HTR-8/SVneo (cell line): ENCODE measurements at places on chromosomes 3 and 15.

GRCh38 chr3:67610458-67610857 is 44.0 kb downstream of the SUCLG2 start:
- no peak for DNase-seq

GRCh38 chr3:56173601-56174000 is 294.7 kb downstream of the ERC2 start:
- DNase-seq = no peak

DNA sequence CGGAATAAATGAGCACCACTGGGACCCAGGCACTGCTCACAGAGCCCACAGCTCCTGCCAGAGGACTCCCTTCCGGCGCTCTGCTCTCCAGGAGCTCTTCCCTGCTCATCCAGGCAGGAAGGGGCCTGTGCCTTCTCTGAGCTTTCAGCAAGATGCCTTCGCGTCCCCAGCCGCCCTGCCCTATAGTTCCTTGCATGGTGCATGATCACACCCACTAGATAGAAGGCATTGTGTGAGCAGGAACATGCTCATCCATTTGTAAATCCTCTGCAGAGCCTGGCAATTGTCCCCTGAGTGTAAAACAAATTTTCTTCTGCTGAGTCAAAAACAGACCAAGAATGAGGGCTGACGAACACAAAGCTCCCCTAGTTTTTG is 181.6 kb downstream of the MEGF11 start:
- DNase-seq = no peak

DNA sequence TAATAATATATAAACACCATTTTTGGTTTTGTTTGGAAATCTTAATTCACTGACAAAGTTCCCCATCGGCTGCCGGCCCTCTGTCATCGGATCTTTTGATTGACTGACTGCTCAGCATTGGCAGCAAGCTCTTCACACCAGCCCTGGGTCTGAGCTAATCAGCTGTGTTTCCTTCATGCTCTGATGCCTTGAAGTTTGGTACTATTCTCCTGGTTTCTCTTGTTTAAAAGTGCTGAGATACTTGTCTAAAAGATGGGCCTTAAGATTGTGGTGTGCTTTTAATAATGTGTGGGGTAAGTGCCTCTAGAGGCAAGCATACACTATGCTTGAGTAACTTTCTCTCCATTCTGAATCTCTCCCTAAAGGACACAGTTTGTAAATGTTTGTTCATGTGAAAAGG is 415.5 kb upstream of the TPRG1 start:
- DNase-seq = no peak

DNA sequence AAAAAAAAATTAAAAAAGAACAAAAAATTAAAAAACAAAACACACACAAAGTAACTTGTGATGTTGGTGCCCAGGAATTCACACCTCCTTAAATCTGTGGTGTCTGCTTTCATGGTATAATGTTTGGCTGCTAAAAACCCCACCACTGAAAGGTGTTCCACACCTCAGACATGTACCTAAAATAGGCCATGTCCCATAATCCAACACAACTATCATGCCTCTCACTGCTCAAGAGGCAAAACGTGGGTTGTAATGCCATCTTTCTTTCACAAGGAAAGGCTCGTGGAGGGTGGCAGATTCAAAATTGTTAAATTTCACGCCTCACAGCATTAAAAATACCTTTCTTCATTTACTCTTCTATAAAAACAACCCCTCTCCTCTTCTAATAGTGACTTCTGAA is 29.5 kb downstream of the MKRN2 start:
- DNase-seq = no peak

DNA sequence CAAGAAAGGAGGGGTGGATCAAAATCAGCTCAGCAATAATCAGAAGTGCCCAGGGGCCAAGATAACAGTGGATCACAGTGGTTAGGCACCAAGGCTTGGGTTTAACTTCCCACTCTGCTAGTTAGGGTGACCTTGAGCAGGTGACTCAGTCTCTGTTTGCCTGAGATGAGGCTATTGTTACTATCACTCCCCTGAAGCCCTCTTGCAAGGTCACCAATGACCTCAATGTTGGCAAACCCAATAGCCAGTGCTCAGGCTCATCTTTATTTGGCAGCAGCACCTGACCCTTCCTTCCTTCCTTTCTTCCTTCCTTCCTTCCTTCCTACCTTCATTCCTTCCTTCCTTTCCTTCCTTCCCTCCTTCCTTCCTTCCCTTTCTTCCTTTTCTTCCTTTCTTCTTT is 102.4 kb upstream of the HACD2 start:
- DNase-seq = no peak

DNA sequence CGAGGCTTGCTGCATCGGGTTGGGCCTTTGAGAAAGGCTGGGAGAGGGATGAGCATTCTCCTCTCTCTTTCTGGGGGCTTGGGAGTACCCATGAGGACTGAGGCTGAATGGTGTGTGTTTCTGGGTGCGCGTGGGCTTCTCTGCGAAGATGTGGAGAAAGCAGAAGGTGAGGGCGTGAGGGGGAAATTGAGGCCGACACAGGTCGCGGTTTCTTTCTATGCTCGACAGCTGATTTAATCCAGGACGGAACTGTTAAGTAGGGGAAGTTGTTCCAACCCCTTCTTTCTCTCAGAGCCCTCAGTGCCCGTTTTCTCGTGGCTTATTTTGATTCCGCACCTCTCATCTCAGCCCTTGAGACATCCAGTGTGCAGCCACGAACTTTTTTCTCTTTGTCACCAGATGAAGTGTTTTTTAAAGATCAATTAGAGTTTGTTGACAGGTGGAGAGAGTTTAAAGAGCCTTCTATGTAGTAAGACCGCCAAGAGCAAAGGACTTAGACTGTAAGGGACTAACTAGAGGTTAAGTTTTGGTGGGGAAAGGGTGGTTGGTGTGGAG is 711 bp downstream of the STARD9 start:
- DNase-seq = no peak

GRCh38 chr3:43126536-43126935 is 20.7 kb upstream of the POMGNT2 start:
- no peak for DNase-seq

DNA sequence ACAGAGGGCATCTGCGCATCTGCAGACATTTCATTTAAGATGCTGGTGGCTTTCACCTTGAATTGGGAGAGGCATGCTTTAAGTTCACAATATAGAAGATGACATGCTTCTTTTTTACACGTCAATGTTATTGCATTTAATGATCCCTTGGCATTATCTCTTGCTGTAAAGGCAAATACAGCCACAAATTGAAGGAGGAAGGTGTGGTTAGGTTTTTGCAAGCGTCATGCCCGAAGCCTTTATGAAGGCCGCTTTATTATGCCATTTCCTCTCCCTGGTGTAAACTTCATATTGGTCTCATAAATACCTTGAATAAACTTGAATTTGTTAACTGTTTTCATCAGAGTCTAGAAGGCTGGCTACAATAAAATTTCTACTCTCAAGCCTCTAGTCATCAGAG is 212.7 kb downstream of the PDZRN3 start:
- DNase-seq = no peak

DNA sequence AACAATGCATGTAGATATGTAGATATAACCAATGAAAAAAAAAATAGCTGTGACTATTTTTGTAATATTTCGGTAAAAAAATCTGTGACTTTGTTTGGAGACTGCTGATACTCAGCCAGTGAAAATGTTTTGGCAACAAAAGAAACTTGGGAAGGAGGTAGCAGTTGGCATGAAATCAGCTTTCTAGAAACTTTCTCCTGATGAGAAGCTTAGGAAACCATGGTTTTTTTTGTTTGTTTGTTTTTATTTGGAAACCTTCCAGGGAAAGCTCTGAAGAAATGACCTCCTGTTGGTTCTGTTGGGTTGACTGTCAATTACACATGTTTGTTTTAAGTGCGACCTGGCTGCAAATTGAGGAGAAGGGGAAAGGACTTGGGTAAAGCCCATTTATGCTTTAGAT is 445.9 kb downstream of the UNC13C start:
- no peak for DNase-seq

DNA sequence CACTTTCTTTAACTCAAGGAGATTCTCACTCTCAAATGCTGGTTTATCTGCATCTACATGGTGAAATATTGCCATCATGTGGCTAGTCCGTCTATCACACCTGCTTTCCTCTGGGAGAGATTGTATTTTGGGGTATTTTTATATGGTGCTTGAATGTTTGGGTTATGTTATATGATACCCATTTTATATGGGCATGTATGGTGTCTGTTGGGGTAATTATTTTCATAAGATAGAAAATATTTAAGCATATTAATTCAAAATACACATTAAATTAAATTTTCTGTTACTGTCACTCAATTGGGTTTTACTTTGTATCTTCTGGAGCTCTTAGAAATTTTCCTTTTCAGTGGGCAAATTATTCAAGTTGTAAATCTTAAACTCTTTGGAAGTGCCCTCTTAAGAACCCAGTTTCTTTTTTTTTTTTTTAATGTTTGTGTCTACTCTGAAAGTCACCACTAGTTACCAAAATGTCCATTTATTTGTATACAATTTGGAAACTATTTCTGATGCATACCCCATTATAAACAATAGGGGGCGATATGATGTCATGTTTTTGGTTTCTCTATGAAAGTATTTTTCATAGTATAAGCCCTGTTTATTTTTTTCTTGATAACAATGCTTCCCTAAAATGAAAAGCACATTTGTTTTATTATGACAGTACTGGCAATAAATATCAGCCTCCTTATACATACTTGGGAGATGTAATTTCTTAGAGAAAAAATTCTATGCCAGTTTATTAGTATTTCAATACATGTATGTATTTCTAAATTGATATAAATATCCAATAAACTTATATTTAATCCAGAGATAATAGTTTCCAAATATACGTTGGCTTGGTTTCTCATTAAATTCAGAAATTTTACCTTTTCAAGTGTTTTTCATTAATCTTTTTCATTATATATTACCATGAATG is 36.1 kb upstream of the PLSCR5 start:
- peak; percentile 18 for DNase-seq

DNA sequence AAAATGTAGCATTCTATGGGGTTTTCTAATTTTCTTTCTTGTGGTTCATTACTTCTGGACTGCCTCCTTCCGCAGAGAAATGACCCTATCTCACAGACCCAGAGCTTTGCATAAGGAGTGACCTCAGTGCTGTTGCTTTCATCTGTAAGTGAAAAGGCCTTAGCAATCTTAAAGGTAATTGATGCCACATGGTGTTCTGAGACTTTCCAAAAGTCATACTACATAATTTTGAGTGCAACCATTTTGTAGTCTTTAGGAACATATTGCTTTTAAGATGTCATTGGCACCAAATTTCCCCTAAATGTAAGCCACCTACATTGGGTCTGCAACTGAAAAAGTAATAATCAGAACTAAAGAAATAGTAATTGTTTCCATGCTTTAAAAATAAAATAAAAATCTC is 9.2 kb upstream of the HHLA2 start:
- no peak for DNase-seq

GRCh38 chr3:169144731-169145130 is 518.8 kb downstream of the MECOM start:
- DNase-seq = no peak

DNA sequence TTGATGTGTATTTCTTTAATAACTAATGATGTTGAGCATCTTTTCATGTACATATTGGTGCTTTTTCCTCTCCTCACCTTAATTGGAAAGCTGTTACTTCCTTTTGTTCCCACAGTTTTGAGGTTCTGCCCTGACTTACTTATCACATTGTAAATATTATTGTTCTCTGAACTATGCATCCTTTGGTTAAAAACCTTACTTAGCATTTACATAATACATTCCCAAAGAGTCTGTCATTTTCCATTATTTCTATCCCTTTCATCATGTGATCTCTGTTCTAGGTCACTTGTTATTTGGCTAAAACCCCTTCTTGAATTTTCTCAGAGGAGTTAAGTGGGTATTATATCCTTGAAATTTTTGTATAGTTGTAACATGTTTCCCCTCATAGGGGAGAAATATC is 33.0 kb downstream of the SLC12A6 start:
- no peak for DNase-seq

GRCh38 chr3:126447456-126448106 is 28.1 kb downstream of the ZXDC start:
- no peak for DNase-seq

GRCh38 chr3:32835961-32836360 is 18.2 kb downstream of the TRIM71 start:
- DNase-seq = no peak

DNA sequence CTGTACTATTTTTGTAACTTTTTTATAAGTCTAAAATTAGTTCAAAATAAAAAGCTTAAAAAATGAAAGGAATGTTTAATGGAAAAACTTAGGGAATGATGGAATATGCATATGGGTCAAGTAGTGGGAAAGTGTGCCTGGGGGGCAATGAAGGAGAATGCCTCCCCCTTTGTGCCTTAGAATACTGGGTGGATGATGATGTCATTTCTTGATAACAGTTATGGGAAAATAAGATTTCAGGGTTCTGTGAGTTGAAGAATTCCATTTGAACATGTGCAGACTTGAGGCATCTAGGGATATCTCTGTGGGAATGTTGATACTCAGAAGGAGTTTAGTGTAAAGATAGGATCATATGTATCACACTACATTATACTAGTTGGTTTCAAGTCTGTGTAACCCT is 13.8 kb downstream of the WDR93 start:
- no peak for DNase-seq

DNA sequence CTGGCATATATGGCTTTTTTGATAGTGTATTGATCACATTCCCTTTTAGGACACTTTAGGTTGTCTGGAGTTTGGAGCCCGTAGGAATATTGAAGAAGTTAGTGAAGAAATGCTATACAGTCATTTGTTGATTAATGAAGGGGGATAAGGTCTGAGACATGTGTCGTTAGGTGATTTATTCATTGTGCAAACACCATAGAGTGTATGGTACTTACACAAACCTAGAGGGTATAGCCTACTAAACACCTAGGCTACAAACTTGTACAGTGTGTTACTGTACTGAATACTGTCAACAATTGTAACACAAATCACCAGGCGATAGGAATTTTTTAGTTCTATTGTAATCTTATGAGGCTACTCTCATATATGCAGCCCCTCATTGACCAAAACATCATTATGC is 3.3 kb downstream of the TPM1 start:
- no peak for DNase-seq
